Kidney (tissue), 22 donors: ENCODE measurements at places on chromosomes 7 and 10. TPM values are rescaled to one million over a fixed set of nuclear protein-coding genes. Genes with fewer than 3 reads are reported as not detected.

The HYAL4 gene
- polyA plus RNA-seq: 0.24 TPM

- no peak for DNase-seq
Observed at GRCh38 chr10:42975005-42975493, 101.8 kb upstream of the RET start.

The CRYGN gene
- polyA plus RNA-seq: not detected

The SUN3 gene
- polyA plus RNA-seq: not detected
